Left forelimb (tissue), 1 donor: ENCODE measurements at places on chromosomes 1 and 21.

- DNase-seq = no peak
These were observed 1.4 kb downstream of the NIT1 start for GRCh38 chr1:161119092-161119903.

- DNase-seq = peak; percentile 23
These were observed 35.6 kb upstream of the PCBP3 start for GRCh38 chr21:45607909-45608295.

GRCh38 chr1:180130651-180131050 is 24.0 kb upstream of the QSOX1 start:
- DNase-seq = no peak

GRCh38 chr1:40922969-40923368 is 56.5 kb upstream of the CTPS1 start:
- no peak for DNase-seq

- DNase-seq = no peak
These were observed 633.8 kb downstream of the PTPRC start for GRCh38 chr1:199272628-199273086.

DNA sequence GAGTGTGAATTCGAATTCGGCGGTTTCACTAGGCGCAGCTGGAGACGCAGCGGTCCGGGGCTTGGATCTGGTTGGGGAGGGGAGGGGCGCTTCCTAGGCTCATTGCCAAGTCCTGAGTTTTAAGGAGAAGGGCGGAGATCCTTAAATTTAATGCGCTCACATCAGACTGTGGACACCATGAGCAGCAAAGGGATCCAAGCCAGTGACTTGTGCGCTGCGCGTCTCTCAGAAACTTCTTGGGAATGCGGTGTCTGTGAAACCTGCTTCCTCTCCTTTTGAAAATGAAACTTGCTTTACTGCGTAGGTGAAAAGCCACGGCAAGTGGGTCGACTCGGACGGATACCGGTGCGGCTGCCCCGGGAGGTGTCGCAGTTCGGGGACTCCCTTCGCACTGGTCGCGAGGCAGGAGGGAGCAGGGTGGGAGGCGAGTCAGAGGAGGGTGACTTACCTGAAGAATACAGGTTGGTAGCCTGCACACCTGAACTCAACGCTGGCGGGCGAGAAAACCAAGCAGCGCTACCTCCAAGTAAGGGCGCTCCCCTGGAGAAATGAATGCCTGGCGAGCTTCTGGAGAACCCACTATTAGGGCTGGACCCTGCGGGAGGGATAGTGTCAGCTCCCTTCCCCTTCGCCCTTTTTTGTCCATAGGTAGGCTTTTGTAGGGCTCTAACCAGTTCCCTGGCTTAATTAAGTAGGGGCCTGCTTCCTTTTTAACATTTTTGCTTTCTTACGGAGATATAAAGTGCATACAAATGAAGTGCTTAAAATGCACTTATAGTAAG is 992 bp downstream of the TENT5C start:
- DNase-seq = peak; percentile 53

- DNase-seq = no peak
These were observed 4.4 kb upstream of the OSBPL9 start for GRCh38 chr1:51612447-51612961.

- no peak for DNase-seq
These were observed 52.4 kb downstream of the CD2 start for GRCh38 chr1:116806671-116807070.

DNA sequence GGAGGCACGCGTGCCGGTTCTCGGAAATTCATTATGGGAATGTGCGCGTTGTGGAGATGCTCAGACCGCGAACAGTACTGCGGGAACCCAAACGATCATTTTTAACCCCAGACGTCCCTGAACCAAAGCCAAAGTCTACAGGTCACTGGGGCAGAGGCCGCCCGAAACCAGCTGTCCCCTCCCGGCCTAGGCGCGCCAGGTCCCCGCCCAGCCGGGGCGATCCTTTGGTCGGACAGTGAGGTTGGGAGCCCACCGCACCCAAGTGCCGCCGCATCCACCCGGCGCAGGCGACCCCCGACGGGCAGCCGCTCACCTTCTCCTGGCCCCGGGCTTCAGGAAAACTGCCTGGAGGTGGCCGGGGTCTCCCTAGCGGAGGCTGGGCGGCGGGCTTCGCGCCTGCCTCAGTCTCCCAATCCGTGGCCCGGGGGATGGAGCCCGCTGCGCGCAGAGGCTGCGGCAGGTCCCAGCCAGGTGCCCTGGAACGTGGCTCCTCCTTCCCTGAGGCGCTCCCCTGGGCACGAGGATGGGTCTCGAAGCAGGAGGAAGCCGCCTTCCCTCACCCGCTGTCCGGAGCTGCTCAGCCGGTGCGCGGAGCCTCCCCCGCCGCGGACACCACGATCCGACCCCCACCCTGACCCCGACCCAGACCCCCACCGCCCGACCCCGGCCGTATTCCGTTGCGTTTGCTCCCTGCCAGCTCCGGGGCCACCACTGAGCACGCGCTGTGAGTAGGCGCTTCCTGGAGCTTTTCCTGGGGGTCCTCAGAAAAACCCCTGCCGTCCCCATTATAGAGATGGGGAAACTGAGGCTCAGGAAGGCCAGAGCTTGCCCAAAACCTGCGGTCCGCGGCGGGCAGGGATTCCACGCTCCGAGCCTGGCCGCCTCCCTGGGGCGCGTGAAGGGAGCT is 8.1 kb upstream of the SLX9 start:
- DNase-seq = no peak

GRCh38 chr21:29305561-29305960 is 6.8 kb downstream of the BACH1 start:
- DNase-seq = no peak

- no peak for DNase-seq
These were observed 2.7 kb upstream of the CFAP141 start for GRCh38 chr1:154208677-154209388.

GRCh38 chr1:214582289-214582891 is 20.6 kb upstream of the CENPF start:
- DNase-seq = no peak

DNA sequence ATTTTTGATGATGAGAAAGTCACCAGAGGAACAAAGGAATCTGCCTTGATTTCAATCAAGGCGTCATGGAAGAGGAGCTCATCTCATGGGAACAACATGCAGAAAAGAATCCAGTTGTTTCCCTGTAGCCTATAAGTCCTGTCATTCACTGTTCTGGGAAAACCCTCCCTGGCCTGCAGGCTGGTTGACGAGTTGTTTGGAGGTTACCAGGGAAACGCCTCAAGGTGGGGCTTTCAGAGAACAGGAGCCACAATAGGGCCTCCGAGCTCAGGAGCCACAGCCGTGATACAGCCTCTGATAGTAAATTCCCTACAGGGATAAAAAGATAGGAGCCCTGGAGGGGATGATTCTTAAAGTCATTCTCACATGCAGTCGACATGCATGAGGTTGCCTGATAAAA is 135.2 kb downstream of the PSMG1 start:
- DNase-seq = no peak

GRCh38 chr1:10965546-10966226 is 46.8 kb upstream of the TARDBP start:
- DNase-seq = no peak

GRCh38 chr1:185565302-185565701 is 168.9 kb upstream of the HMCN1 start:
- no peak for DNase-seq

- no peak for DNase-seq
These were observed 7.1 kb downstream of the BTF3L4 start for GRCh38 chr1:52063192-52063591.

DNA sequence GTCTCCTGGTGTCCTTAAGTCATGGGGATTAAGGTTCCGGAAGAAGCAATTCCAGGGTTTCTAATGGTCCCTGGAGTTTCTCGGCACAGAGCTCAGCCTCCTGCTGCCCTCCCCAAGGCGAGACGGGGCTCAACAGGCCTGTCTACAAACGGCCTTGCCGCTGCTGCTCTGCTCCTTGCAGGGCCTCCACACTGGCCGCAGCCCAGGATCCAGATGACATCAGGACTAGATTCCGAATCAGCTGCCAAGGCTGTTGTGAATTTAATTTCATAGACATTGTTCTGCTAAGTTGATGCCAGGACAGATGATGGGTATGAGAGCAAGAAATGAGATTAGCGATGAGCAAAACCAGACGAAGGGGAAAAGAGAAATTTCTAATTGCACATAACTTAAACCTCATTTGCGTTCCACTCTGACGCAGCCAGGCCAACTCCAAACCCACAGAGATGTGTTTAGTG is 103.6 kb upstream of the BACE2 start:
- peak; percentile 84 for DNase-seq

DNA sequence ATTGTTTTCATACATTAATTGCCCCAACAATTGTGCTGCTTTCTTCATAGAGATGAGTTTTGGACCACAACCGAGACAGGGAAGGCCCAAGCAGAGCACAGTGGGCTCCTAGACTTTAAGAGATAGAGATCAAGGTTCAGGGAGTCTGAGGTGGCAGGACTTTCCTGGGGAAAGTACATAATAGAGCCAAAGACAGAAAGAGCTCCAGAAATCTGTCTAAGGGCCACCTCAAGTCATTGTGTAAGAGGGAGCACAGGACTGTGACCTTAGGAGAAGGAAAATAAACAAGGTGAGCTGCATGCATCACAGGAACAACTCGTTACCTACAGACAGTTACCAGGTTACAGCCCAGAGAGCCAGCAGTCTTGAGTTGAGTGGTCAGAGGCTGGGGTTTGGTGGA is 41.3 kb upstream of the CR2 start:
- DNase-seq = no peak

DNA sequence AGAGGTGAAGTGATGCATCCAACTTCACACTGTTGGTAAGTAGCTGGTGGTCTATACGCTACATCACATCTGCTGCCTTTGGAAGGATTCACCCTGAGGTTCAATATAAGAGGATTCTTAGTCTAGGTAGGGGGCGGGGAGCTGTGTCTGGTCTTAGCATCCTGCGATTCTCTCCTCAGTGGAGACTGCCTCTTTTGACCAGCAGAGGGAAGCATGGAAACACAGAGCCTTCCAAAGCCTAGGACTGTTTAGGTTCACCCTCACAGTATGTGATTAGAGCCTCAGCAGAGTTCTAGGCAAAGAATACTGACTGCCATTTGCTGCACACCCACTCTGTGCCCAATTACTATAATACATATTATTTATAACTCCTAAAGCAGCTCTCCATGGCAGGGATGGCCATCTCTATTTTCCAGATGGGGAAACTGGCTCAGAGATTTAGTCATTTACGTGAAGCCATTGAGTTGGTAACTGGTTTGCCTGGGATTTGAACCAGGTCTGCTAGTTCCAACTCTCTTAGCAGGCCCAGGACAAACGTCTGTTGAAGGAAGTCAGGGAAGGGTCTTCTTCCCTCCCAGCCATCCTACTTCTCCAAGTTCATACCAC is 28.9 kb upstream of the EFCAB14 start:
- no peak for DNase-seq

GRCh38 chr1:19909392-19909791 is 14.0 kb downstream of the PLA2G2E start:
- DNase-seq = no peak

GRCh38 chr1:236947794-236948193 is 56.4 kb downstream of the MT1HL1 start:
- DNase-seq = no peak

GRCh38 chr1:203557390-203557789 is 63.4 kb downstream of the OPTC start:
- peak; percentile 68 for DNase-seq

- DNase-seq = no peak
These were observed 1.9 kb downstream of the PODN start for GRCh38 chr1:53063744-53064515.

GRCh38 chr1:76754730-76755129 is 112.5 kb upstream of the ST6GALNAC5 start:
- DNase-seq = no peak

GRCh38 chr1:215594640-215595039 is 27.5 kb downstream of the KCTD3 start:
- DNase-seq = no peak

GRCh38 chr1:212412374-212412773 is 2.3 kb downstream of the PACC1 start:
- no peak for DNase-seq

GRCh38 chr1:82844911-82845827 is 1044.4 kb downstream of the ADGRL2 start:
- DNase-seq = no peak

DNA sequence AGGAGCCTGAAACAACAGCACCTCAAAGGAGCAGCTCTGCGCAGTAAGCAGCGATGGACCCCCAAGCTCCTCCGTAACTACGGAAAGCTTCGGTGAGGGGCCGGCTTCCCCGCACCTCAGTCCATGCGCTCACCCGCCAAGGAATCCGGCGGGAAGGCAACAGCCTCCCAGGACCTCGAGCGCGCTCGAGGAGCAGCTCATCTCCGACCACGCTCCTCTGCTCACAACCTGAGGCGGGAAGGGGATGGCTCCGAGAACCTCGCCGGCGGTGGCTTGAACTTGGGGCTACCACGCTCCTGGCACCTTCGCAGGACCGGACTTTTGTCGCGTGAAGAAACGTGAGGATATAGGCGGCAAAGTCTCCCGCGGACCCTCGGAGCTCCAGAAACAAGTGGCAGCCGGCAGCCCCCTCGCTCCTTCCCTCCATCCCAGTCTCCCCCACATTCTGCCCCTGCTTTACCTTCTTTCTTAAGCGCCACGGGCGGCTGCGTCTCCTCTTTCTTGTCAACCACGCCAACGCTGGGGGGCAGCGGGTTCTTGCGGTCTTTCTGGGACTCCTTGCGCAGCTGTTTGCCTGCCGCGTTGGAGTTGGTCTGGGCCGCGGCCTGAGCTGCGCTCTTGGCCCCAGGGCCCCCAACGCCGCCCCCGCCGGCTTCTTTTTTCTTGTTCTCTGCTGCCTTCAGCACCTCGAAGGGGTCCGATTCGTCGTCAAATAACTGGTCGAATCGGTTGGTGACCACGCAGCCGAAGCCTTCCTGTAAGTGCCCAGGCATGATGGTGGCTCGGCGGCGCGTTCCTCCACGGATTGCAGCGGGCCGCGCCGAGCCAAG is 459 bp downstream of the SERBP1 start:
- DNase-seq = peak; percentile 67

- no peak for DNase-seq
These were observed 82.0 kb downstream of the IFI44 start for GRCh38 chr1:78731674-78732073.

DNA sequence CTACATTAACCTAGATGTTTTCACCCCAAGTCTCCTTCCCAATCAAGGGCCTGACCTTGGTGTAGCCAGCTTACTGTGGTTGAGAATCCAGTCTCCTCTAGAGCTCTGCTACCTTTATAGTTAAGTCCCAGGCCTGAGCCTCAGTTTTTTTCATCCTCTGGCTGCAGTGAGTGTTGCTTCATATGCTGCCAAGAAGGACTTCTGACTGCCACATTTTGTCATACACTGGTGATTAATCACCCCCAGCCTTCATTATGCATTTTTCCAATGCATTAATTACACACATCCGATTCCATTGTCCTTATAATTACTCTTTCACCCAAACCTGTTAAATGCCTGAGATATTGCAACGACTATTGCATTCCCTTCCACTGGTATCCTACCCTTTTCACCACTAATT is 66.3 kb upstream of the FGGY start:
- no peak for DNase-seq

DNA sequence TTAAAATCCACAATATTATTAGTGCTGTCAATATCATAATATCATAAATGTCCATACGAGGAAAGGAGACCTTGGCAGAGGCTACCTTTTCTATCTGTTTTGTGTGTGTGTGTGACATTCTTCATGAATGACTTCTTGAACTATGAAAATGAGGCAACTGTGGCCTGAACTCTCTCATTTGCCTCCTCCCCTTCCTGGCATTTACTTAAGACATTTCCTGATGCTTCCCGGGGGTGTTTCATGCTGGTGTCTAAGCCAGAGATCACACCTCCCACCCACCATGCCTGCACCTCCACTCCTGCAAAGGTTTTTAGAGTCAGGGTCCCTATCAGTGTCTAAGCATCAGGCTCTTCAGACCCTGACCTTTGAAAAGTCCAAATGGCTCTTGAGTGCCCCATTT is 420.9 kb downstream of the KIF26B start:
- no peak for DNase-seq
